ENCODE measurements at places on chromosomes 3 and 15.

DNA sequence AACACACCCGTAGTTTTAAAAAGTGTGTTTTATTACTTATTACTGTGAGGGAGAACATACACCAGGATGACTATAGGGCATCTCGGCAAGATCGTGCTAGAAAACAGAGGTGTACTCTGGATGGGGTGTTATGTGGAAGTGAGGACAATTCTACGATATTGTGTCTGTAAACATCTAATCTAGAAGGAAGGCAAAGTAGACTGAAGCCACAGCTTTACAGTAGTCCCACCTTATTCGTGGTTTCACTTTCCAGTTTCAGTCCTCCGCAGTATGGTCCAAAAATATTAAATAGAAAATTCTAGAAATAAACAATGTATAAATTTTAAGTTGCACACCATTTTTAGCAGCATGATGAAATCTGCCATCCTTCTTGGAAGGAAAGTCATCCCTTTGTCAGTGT is 277.9 kb downstream of the UNC13C start:
- DNase-seq = no peak

DNA sequence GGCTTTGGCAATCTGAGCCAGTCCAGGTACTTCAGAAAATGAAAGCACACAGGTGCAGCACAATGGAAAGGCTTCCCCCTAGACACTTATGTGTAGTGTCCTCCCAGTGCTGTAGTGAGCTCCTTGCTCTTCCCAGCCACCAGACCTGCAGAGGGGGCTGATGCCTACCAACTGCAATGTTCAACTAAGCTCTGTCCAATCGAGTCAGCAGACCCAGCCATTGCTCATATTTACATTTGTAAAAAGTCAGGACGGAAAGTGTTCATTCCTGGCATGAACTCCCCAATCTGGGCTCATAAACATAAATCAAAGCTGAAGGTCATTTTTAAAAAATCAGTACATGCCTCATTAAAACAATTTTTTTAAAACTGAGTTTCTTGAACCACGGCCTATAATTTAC is 73.0 kb downstream of the FOXP1 start:
- peak; percentile 12 for DNase-seq

GRCh38 chr3:41323467-41324155 is 124.3 kb downstream of the CTNNB1 start:
- DNase-seq = no peak

GRCh38 chr15:25437777-25438600 is 835 bp downstream of the UBE3A start:
- DNase-seq = peak; percentile 11

GRCh38 chr3:119469418-119470189 is 841 bp downstream of the POGLUT1 start:
- no peak for DNase-seq

- no peak for DNase-seq
These were observed 121.6 kb downstream of the OPA1 start for GRCh38 chr3:193714523-193715137.
